GM13977 (cell line): ENCODE measurements at places on chromosomes 2 and 18.

GRCh38 chr2:43008388-43008787 lies 216.0 kb upstream of the HAAO start:
- no peak for DNase-seq

DNA sequence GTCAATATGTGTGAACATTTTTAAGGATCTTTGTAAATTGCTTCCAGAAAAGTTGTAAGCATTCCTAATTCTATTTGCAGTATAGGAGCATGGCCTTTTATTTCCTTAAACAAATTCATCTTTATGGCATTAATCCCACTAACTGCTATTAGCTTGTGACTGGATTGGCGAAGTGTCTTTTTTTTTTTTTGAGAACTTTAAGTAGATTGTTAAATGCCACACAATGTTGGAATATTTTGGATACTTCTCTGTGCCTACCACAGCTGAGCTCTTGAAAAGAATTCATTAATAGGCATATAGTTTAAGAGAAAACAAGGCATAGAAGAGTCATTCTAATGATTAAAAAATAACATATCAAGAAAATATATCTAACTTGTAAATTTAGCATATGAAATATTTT lies 129.7 kb downstream of the LAMA3 start:
- no peak for DNase-seq

- no peak for DNase-seq
Measured at GRCh38 chr2:55059793-55060192, 9.5 kb upstream of the RTN4 start.

GRCh38 chr18:43992741-43993140 lies 687.9 kb upstream of the SETBP1 start:
- DNase-seq, result no peak
